CD14-positive monocyte (primary cell): ENCODE measurements at places on chromosomes 4 and X. TPM values are rescaled to one million over a fixed set of nuclear protein-coding genes. Genes with fewer than 3 reads are reported as not detected.

MAGEC2 gene
- polyA plus RNA-seq = not detected

SULT1B1 gene
- 15.6 TPM for polyA plus RNA-seq

DNA sequence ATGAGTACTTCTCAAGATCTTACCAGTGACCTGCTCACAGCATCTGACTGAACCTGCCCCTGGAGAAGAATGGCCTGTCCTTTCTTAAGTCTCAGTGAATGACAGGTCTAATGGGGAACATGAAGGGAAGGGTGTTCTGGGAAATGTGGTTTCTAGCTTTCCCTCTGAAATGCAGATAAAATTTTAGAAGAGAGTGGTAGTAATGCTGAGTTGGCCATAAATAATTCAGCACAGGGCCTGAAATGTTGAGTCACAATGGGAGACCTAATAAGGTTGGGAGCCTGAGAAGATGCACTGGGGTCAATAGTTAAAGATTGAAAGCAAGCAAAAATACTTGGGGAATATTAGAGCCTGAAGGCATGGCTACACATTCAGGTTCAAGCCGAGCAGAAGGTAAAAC lies 214.9 kb upstream of the ARHGAP24 start:
- no peak for DNase-seq

DNA sequence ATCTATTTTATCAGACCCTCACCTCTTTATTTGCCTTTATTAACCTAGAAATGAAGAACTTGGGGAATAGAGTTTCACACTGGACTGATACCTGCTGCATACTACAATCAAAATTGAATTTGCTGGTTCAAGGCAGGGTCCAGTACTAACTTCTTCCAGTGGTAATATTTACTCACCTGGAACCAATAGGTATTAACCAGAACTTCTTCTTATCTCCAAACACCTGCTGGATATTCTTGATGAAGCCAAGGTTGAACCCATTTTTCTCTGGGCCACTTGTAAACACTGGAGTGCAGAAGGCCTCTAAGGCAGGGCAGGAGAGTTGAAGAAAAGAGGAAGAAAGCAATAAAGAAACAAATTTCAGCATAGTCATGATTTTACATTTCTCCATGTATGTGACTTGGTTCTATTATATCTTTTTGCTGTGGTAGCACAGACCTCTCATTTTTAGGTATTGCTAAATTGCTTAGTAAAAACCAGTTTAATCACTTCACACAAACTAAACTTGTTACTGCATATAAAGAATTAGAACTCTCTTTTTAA lies 101.1 kb downstream of the ZDHHC15 start:
- no peak for DNase-seq

GRCh38 chr4:101292214-101292613 lies 55.1 kb downstream of the PPP3CA start:
- DNase-seq = no peak

- no peak for DNase-seq
Measured at GRCh38 chr4:144410230-144410783, 235.6 kb upstream of the HHIP start.
